ENCODE measurements at places on chromosomes 11 and 22.

GRCh38 chr11:130634961-130635473 is 186.6 kb downstream of the ADAMTS15 start:
- peak; percentile 18 for DNase-seq

GRCh38 chr11:35363246-35363801 is 56.0 kb downstream of the SLC1A2 start:
- no peak for DNase-seq

GRCh38 chr11:1781593-1781975 is 17.9 kb upstream of the CTSD start:
- no peak for DNase-seq

GRCh38 chr11:93250326-93250725 is 52.5 kb upstream of the SLC36A4 start:
- no peak for DNase-seq

- DNase-seq = no peak
Measured at GRCh38 chr11:121337740-121338272, 45.2 kb downstream of the SC5D start.

DNA sequence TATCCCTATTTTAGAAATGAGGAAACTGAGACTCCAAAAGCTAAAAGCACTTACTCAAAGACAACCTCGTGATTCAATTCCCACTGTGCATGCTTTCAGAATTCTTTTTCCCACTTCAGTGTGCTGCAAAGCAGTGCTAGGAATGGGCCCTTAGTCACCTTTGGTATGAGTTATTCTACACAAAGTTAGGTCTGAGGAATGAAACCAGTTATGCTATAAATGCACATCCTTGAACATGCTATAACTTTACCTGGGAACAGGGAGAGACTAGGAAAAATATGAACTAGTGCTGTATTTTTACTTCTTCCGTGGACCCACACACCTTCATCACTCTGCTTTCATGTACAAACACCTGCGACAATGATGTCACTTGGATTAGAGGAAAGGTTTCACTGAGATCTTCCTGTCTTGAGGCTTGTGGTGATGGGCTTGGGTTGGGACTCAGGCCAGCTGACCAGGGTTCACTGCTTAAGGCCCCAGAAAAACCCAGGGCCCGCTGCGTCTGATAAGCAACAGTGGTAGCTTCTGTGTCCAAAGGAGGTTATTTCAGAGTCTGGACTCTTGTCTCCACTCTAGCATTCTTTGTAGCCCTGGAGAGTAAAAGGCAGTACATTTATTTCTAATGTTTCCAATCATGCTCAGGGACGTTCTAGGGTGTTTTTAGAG is 81.6 kb downstream of the ZC3H12C start:
- DNase-seq = no peak

DNA sequence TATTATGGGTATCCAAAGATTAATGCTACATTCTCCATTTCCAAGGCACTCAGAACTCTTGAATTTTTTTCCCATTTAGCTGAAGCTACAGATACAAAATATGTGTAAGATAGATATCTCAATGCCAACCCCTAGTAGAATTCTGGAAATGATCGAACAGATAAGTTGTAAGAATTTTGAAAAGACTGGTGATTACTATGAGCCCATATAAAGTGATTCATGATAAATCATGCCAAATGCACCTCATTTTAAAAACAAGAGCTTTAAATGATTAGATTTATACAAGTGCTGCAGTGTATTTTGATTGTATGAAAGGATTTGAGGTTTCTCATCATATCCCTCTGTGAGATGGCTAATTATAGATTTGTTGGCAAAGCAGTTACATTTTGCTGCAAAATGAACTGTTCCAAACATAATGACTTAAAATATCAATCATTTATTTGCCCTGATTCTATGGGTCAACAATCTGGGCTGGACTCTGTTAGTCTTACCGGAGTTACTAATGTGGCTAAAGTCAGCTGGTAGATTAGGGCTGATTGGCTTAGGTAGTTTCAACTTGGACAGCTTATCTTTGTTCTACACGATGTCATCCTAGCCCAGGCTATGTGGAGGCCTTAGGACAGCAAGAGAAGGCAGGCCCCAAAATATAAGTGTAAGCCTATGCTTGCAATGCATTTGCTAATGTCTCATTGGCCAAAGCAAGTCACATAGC is 3.4 kb downstream of the OR10V1 start:
- no peak for DNase-seq

GRCh38 chr11:86873573-86874083 is 73.3 kb downstream of the PRSS23 start:
- no peak for DNase-seq

Measured in stimulated activated CD4-positive, alpha-beta T cell treated with anti-CD3 and anti-CD28 coated beads, Interleukin-1b, Interleukin-23, amount 100 ng/mL, for 48 hours (primary cell).